ENCODE measurements at places on chromosomes 2 and 18.
A peak's percentile ranks its signal among the peaks of the same experiment; 100 is the strongest.

GRCh38 chr18:6652098-6652497 lies 77.4 kb upstream of the ARHGAP28 start:
- DNase-seq, result no peak

GRCh38 chr18:3510896-3511295 lies 60.9 kb downstream of the TGIF1 start:
- DNase-seq, result no peak

DNA sequence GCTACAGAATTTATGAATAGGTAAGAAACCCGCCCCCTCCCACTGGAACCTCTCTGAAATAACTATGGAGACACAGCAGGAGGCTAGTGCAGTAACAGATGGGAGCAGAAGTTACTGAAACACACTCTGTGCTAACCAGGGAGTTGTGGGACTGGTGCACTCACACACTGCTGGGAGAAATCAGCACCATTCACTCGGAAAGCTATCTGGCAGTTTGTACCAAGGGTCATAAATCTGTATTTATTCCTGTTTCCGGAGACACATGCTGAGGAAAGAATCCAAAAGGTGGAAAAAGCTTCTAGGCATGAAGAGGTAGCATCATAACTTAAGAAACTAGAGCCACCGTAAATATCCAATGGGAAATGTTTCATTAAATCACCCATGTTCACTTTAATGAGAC lies 39.9 kb downstream of the TGFA start:
- DNase-seq, result peak; percentile 22

- no peak for DNase-seq
Observed at GRCh38 chr2:218406949-218407618, 7.4 kb downstream of the CTDSP1 start.

DNA sequence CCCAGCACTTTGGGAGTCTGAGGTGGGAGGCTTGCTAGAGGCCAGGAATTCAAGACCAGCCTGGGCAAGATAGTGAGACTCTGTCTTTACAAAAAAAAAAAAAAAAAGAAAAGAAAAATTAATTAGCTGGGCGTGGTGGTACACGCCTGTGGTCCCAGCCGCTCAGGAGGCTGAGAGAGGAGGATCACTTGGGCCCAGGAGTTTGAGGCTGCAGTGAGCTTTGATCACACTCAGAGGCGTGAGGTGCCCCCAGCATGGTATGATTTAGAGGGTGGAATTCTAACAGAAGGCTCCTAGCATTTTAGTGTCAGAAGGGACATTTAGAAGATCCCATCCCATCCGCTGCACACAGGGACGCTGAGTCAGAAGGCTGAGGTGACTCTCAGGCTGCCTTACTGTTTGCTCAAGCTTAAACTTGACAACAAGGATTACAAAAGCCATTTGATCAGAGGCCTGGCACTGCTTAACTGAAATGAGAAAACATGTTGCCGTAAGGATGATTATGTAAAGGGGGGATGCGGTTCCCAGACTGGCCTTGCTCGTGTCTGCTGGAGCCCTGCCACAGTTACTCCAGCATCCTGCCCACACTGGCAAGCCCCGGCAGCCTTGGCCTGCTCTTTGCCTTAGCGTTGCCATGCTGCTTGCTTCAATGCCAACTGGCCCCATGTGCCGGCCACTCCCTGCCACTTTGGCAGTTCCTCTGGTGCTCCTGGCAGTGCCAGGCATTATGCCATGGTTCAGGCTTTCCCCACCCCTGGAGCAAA lies 45.6 kb upstream of the SLC1A4 start:
- DNase-seq, result no peak

DNA sequence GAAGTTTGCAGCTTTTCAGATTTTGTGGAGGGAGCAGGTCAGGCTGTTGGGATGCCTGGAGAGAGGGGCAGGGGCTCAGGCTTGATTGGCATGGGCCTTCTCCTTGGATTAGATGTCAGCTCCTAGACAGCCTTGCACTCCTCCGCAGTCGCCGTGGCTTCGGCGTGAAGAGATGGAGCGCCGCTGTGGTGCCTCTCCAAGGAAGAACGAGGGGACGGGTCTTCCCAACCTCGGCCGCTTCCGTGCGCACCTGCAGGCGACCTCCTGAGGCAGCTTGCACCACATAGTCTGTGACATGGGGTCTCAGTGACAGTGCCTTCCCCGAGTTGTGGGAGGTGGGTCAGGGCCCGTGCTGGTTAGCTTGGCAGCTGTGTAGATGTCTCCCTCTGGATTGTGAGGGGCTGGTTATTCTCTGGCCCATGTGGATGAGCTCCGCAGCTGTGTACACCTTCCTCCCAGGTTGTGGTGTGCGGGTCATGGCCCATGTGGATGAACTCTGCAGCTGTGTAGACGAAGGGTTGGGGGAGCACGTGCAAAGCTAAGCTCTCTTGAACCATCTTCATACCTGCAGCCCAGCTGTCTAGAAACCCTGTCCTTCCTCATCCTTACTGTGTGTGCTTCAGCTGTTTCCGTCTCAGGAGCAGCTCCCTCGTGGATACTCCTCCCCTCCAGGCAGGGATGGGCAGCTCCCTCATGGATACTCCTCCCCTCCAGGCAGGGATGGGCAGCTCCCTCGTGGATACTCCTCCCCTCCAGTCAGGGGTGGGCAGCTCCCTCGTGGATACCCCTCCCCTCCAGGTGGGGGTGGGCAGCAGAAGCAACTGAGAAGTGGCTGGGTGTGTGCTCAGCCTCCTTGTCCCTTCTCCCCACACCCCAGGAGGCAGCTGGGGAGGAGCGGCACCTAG lies 170.3 kb downstream of the LDLRAD4 start:
- DNase-seq, result no peak
